ENCODE measurements at places on chromosomes 7 and 10.

- DNase-seq, result no peak
These were observed 50.6 kb downstream of the MGMT start for GRCh38 chr10:129517680-129518057.

DNA sequence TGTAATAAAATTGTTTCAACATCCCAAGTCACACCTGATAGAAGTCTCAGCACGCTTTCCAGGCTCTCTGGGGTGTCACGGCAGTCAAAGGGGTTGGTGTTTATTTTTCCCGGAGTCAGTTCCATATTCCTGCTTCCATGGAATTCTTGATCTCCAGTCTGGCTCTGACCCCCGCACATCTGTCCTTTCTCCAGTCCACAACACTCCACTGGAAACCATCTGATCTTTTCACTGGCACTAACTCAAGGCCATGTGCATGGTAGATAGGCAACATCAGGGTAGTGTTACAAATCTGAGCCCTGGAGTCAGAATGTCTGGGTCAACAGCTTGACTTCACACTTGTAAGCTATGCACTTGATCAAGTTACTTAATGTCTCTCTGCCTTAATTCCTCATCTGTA lies 176.2 kb downstream of the WDR11 start:
- no peak for DNase-seq

DNA sequence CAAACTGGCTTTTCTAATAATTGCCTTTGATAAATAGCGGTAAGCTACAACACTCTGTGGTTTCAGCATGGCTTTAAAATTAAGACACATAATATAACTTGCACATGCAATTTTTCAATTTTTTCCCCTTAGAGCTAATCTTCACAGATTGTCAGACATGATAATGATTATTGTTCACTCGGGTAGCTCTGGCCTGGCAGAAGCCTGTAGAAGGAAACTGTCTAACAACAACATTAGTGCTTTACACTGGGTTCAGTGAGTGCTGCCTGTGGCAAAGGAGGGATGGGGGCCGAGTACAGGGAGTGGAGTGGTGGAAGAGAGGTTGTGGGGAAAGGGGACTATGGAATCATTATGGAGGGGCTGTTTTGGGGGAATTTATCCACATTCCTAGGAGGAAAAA lies 67.2 kb upstream of the AUTS2 start:
- no peak for DNase-seq

- DNase-seq, result no peak
These were observed 6.3 kb upstream of the GSTK1 start for GRCh38 chr7:143256932-143257331.

GRCh38 chr7:48078470-48078869 lies 10.6 kb upstream of the UPP1 start:
- DNase-seq, result no peak

- no peak for DNase-seq
These were observed 24.6 kb downstream of the POM121L12 start for GRCh38 chr7:53060066-53060465.

GRCh38 chr7:46229409-46229808 lies 308.3 kb upstream of the IGFBP3 start:
- DNase-seq, result no peak

DNA sequence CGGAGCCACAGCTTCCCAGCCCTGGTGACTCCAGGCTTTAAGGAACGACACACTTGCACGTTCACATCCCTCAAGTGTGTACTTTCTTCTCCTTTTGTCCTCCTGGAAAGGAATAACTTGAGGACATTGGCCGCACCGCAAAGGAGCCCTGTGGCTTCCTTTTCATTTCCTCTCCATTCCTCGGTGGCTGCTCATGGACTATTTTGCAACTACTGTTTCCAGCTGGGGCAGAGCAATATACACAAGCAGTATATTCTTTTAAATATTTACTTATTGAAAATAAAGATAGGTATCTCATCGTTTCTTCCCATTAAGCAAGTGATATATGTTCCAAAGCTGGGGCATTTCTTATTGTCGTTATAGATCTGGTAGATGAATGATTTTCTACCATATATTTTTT lies 97.2 kb upstream of the LYZL1 start:
- DNase-seq, result no peak

DNA sequence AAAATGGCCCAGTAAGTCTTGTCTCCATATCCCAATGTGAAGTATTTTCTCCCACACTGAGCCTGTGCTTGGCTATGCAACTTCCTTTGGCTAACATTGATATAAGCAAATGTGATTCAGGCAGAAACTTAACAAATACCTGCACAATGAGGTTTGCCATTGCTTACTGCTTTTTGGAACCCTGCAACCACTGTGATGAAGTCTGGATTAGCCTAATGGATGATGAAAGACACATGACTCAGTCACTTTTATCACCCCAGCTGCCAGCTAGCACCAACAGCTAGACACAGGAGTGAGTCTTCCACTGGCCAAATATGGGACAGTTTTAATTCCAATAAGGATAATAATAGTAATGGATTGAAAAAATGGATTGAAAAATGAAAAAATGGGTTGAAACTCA lies 854.5 kb downstream of the GRM8 start:
- no peak for DNase-seq

DNA sequence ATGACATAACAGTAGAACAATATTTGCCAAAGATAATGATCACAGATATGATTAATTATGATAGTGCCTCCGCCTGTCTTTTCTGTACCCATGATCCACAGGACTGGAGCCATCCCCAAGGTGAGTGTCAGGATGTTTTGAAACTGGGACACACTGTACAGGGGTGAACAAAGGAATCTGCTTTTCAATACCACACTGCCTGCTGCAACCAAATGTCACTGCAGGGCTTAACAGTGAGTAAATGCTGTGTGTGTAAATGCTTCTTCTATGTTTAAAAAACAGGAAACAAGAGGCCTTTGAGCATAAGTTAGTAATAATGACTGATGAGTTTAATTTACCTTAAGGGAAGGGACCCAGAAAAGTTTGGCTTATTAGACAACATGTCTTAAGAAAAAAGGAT lies 65.2 kb downstream of the HBP1 start:
- DNase-seq, result no peak

DNA sequence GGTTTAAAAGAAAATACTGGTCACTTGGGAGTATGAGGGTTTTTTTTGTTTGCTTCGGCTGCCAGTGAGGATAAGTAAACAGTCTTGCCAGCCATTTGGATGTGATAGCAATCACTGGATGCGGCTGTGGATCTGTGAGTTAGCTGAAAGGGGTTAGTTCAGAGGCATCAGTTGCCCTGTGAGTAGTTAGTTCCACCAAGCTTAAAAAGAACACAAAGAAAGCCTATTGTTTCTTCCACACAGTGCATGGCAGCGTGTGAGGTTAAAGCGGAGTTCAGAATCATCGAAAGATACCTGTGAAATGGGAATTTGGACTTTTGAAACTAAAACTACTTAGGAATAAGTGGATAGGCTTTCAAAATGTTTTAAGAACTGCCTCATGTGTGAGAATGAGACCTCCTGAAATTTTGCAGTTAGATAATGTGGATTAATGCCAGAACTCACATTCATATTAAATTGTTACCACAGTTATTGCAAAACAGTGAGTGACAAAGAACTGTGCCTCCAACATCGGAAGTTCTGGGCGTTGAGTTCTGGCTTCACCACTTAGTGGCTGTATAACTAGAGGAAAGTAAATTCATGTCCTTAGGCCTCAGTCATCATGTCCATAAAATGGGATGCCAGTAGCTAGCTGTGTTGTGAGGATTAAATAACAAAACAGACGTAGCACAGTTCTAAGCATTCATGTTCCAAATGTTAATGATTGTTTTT lies 31.3 kb downstream of the KIAA1217 start:
- DNase-seq, result no peak
